HuH-7 (cell line): ENCODE measurements at places on chromosomes 3 and 15.
A peak's percentile ranks its signal among the peaks of the same experiment; 100 is the strongest.

DNA sequence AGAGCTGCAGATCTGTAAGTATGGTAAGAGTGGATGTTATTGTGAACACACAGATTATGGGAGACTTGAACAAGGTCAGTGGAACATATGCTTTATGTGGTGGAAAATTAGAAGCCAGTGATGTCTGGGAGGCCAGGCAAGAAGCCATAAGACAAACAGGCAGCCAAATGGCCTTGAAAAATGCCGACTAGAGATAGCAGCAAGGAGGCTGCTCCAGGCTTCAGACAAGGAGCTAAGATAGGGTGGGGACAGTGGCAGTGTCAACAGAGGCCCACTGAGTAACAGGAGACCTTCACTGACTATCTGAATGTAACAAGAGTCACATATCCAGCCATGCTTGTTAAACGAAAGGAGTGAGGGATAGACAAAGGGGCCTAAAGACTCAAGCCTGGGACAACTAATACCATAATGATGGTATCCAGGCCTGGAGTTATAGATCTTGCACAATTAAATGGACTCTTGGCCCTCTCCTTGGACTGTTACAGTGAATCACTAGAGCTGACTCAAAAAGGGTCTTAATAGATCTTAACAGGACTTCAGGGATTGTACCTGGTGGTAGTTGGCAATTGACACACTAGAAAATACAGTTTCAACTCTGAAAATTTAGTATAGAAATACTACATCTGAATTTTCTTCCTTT, 50.6 kb downstream of the CFAP20DC start:
- no peak for DNase-seq

DNA sequence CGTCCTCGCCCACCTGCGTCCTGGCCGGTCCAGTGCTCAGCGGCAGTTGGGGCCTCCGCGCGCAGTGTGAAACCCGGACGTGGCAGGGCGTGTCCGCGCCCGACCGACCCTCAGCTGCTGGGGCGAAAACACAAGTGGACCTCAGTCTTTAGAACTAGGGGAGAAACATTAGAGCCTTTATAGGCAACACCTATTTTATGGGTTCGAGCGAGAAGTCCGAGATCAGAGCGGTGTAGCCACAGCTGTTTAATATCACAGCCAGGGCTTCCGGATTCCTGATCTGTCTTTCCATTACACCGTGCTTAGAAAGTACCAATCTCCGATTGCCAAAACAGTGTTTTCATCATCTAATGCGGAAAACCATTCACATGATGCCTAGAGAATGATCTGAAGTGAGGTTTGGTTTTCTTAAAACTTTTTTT, 506 bp downstream of the RAD51 start:
- peak; percentile 12 for DNase-seq

DNA sequence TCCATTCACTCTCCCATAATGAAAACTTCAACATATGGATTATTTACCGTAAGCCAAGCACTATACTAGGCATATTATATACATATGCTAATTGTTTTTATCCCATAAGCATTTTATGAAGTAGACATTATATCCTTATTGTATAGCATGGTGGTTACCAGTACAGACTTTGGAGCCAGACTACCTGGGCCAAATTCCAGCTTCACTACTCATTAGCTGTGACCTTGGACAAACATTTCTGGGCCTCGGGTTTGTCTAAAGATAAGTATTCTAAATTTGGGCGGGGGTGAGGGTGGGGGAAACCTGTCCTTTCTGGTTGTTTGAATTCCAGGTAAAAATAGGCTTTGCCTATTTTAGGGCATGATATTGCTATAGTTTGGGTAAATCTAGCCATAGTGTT, 66.5 kb upstream of the P2RY1 start:
- DNase-seq: no peak

DNA sequence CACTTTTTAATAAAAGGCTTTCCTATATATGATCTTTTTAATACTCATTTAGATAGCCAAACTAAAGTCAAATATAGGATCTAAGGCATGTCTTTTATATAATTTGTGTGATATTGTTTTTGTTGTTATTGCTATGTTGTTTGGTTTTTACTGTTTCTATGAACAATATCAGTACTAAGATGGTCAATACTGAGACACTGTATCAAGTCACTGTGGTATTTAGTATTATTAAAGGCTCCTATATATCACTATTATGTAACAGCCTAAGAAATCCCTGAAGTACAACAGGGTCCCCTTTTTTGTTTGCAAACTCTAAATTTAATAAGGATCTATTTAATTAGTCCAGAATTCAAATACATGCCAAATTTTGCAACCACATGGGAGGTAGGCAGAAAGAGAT, 61.9 kb downstream of the TBC1D5 start:
- no peak for DNase-seq

DNA sequence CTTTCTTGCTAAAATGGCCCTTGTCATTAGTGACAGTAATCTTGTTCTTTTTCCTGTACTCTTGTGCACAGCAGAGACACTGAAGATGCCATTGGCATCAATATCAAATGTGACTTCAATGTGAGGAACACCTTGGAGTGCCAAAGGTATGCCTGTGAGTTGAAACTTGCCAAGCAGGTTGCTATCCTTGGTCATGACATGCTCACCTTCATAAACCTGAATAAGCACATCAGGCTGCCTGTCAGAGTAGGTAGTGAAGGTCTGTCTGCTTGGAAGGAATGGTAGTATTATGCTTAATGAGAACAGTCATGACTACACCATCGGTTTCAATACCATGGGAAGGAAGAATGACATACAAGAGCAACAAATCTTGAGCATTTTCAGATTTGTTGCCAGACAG, 6.3 kb upstream of the RAB5A start:
- no peak for DNase-seq

DNA sequence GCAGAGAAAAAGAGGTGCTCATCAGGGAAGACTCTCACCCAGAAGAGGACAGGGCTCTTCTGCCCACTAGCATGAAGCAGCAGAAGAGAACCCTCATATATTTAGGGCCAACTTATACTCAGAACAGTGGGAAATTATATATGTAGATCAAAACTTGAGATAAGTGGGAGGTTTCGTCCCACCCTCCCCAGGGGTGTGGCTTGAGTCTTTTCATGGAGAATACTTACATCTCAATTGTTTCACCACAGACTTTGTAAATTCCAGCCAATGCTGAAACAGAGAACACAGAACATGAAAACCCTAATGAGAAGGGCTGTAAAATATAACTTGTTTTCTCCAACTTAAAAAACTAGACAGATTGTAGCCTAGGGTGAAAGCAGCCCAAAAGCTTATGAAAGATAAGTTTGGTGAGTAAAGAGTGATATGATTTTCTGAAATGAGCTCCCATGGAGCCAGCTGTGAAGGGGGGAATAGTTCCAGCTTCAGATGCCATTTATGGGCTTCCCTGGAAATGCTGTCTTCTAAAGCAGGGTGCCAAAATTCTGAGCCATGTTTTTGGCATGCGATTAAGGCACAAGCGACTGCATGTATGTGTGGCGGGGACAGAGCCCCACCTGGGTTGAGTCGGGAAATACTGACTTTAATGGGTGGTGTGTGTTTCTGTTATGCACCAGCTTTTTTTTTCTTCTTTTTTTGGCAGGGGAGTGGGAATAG, 92.9 kb downstream of the WDR76 start:
- no peak for DNase-seq

DNA sequence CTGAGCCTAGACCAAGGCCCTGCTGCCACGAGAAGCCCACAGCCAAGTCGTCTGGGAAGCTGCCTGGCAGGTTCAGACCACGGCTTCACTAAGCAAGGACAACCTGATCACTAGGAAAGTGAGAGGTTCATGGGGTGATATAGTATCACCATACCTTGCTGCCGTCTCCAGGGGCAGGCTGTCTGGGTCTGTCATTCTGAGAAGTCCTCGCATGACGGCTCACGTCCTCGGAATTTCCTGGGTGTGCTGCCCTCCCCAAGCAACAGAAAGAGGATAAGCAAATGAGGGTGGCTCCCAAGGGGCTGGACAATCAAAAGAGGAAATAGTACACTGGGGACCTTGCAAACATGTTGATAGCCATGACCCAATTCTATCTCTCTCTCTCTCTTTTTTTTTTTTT, 207.4 kb upstream of the IGF1R start:
- no peak for DNase-seq

- no peak for DNase-seq
These were observed 238.4 kb upstream of the TBC1D5 start for GRCh38 chr3:17980863-17981262.

- DNase-seq: peak; percentile 30
These were observed 841 bp downstream of the EIF3J start for GRCh38 chr15:44537735-44538240.

GRCh38 chr3:14725013-14725412, 50.1 kb downstream of the C3orf20 start:
- DNase-seq: no peak

DNA sequence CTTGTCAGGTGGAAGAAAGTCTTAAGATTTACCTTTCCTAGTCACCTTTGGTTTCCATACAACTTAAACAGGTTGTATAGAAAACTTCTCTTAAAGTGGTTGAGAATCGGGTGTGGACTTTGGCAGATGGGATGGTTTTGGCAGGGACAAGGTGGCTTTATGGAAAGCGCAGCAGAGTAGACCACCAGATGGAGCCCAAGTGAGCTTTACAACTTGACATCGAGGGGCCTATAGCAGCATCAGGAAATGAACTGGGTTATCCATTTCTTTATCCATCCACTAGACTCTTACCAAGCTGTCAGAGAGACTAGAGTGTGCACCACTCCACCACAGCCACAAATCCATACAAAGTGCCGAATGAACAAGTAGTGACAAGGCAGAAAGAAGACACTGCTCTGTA, 85.3 kb upstream of the MBNL1 start:
- DNase-seq: peak; percentile 5

- no peak for DNase-seq
These were observed 21.0 kb downstream of the ZIC4 start for GRCh38 chr3:147385059-147386012.

- DNase-seq: peak; percentile 11
These were observed 525.1 kb upstream of the GOLIM4 start for GRCh38 chr3:168620854-168621253.

DNA sequence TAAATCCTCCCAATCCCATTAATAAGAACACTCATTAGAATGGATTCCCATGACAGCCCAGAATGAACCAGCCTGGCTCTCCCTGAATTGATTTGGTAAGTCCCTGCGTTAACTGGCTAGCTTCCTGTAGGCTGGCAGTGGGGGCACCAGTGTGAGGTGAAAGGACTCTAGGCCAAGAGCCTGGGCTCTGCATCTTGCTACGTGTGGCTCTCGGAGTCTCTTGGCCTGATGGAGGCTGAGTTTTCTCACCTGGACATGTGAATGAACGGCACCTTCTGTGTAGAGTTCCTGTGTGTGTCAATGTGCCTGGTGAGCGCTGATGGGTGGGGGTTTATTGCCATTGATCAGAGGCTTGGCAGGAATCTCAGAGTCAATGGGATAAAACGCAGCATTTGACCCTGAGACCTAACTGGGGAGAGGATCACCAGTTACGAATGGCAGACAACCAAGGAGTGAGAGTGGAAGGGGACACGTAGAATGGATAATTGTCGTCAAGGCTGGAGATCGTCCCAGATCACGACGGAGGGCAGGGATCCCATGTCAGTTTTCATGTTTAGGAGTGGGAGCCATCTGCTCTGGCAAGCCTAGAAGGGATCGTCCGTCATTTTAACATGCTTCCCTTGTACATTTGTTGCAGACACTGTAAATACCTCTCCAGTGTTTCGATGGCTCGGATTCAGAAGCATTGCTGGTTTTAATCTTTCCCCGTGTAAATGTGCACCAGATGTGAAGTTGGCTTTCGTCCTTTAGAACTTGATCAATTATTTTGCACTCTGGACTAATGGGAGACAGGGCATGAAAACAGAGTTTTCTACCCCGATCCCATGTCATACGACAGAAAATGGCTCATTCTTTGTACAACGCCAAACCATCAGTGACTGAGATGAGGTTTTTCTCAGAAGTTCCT, 9.0 kb upstream of the KLF13 start:
- no peak for DNase-seq

- DNase-seq: no peak
These were observed 51.7 kb upstream of the SMAD3 start for GRCh38 chr15:67013696-67014095.

GRCh38 chr15:80289528-80290495, 37.8 kb upstream of the CTXND1 start:
- DNase-seq: no peak

DNA sequence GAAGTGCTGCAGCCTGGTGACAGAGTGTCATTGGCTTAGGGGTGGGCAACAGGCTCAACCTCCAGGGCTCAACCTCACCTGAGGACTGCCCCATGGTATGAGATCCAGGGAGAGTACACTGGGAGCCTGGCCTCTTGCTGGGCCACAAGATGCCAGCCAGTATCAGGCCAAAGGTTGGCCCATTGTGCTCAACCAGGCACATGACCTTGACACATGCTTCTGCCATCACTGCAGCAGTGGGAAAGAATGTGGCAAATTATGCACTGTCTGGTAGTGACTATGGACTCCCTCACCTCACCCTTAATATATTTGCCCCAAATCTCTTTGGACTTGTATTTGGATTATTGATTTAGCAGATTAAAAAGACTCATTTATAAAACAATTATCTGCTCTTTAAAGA, 233.9 kb upstream of the GOLGA6L4 start:
- no peak for DNase-seq

DNA sequence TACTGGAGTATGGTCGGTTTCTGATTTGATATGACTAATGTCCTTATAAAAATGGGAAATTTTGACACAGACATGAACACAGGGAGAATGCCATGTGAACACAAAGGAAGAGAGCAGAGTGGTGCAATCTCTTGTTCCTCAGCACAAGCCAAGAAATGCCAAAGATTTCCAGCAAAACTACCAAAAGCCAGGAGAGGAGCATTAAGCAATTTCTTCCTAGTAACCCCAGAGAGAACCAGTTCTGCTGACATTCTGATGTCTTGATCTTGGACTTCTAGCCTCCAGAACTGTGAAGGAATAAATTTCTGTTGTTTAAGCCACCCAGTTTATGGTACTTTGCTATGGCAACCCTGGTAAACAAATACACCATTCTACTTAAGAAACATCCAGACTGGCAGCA, 227.8 kb upstream of the MRPL3 start:
- DNase-seq: no peak

- no peak for DNase-seq
These were observed 24.7 kb downstream of the SLC15A2 start for GRCh38 chr3:121918779-121919483.

GRCh38 chr3:108437439-108437838, 73.0 kb downstream of the MYH15 start:
- DNase-seq: no peak

- no peak for DNase-seq
These were observed 990 bp downstream of the ITIH4 start for GRCh38 chr3:52829482-52829881.

GRCh38 chr15:36278219-36278618, 301.2 kb upstream of the CDIN1 start:
- no peak for DNase-seq

DNA sequence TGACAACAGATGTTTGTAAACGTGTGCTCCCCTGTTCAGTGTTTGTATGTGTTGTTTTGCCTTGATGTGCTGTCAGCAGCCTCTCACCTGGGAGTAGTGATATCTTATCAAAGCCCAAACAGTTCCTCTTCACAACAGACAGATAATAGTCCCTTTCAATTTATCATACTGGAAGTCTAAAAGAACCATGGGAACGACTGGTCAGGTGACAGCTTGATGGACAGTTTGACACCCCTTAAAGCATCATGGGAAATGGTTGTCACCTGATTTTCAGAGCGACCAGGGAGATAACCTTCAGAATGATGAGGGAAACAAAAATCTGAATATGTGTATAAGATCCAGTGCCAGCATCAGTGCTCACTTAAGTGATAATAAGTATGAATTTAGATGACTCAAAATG, 146.3 kb upstream of the SOX2 start:
- DNase-seq: no peak
